Activated T-cell treated with anti-CD3 and anti-CD28 coated beads, Interleukin-2, amount 50 U/mL, for 72 hours (primary cell): ENCODE measurements at places on chromosomes 11 and 22. TPM values are rescaled to one million over a fixed set of nuclear protein-coding genes. Genes with fewer than 3 reads are reported as not detected.

The SPINDOC gene
- total RNA-seq = 21.9 TPM

The OR2D2 gene
- total RNA-seq = 0.29 TPM

The OR2AT4 gene
- not detected for total RNA-seq

The OOSP1 gene
- total RNA-seq = not detected

The CCDC15 gene
- total RNA-seq = 9.1 TPM

The TYR gene
- not detected for total RNA-seq

The NELL1 gene
- not detected for total RNA-seq

The POTEH gene
- total RNA-seq = not detected

The CDHR5 gene
- 0.09 TPM for total RNA-seq

The OR4A16 gene
- not detected for total RNA-seq

The RIC3 gene
- 17.8 TPM for total RNA-seq

The MAPK8IP2 gene
- total RNA-seq = 0.60 TPM

The SERPIND1 gene
- total RNA-seq = not detected

The BDNF gene
- total RNA-seq = not detected
